ENCODE measurements at places on chromosomes 13 and 19.

DNA sequence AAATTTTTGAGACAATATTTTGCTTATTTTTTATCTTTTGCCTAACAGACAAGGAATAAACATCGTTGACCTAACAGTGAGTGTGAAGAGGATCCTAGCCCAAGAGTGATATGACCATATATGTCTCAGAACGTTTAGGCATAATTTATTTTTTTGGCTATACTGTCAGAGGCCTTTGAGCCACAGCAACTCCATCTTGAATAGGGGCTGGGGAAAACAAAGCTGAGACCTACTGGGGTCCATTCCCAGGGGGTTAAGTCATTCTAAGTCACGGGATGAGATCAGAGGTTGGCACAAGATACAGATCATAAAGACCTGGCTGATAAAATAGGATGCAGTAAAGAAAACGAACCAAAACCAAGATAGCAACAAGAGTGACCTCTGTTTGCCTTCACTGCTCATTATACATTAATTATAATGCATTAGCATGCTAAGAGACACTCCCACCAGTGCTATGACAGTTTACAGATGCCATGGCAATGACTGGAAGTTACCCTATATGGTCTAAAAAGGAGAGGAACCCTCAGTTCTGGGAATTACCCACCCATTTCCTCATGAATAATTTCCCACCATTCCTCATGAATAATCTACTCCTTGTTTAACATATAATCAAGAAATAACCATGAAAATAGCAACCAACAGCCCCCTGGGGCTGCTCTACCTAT is 510.9 kb upstream of the PCDH9 start:
- no peak for DNase-seq

GRCh38 chr19:38675611-38676010 is 28.2 kb downstream of the ACTN4 start:
- DNase-seq, result peak; percentile 80

DNA sequence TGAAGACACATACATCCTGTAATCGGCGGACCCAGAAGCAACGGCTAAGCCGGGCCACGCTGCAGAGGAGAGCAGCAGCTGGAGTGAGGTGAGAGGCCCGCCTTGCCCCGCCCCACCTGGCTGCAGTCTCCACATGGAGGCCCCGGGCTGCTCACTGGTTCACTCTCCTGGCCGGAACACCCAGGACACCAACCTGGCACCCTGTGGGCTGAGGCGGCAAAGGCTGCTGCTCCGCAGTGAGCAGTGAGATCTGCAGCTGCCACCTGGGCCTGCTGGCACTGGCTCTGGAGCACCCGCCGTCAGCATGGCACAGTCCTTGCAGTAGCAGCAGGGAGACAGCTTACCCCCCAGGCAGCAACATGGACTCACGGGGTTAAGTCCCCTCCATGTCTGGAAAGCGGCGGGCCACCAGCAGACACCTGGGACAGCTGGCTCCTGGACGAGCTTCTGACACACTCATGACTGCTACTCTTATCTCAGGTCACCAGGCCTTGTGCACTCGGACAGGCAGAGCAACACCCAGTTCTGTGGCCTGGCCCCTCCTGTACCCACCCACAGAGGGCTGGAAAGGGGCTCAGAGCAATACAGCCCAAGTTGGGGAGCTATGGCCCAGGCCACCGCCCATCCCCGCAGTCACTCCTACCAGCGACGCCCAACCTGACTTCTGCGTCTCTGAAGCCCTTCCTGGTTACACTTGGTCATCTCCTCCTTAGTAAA is 13.2 kb upstream of the KPTN start:
- no peak for DNase-seq

DNA sequence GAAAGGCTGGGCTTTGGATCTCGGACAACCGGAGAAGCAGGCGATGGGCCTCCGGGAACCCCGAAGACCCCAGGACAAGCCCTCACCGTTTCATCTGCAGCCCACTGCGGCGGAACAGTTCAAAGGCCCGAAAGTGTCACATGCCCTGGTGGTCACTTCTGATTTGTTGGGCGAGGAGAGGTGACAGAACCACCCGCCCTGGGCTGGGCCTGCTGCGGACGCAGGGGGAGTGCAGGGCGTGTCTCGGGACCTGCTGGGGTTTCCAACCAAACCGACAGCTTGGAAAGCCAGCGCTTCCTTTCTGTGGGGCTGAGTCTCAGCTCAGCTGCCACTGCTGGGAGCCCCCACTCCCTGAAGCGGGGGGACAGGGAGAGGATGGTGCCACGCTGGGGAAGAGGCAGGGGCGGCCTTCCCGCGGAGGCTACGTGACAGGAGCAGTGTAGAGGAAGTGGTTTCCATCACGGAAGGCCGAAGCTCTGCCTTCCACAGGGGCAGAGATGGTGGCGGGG is 22.8 kb upstream of the ZBTB7A start:
- peak; percentile 82 for DNase-seq

GRCh38 chr13:50573066-50573465 is 270.4 kb downstream of the DLEU7 start:
- no peak for DNase-seq

DNA sequence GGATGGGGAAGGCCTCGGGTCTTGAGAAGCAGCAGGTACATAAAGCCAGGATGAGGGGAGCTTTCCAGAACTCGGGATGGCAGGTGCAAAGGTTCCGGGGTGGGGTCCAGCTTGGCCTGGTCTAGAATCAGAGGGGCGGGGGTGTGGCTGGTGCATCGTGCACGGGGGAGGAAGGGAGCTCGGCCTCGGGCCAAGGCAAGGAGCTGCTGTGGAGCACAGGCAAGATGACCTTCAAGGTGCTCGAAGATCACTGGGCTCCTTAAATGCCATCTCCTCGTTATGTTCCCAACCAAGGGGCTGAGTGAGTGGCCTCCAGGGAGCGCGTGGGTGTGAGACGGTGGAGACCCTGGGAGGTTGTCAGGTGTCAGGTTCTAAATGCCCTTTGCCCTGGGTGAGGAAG is 16.1 kb upstream of the SIGLEC11 start:
- no peak for DNase-seq

GRCh38 chr13:92256211-92256610 is 857.8 kb downstream of the GPC5 start:
- no peak for DNase-seq

DNA sequence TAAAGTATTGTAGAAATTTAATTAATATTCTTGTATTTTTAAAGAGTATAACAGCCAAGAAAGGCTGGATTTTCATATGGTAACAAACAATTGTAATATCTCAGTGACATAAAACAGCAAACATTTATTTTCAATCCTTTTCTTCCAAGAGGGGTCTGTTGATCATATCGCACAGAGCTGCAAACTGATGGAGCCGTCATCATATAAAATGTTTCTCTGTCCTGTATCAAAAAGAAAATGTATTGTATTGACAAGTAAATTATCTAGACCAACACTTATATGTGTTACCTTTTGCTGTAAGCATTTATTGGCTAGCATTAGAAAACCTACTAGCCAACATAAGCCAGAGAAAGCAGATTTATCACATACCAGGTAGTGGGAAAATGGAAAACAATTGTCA is 2861.4 kb upstream of the PCDH20 start:
- no peak for DNase-seq

Measured in immature natural killer cell (primary cell).